Naive thymus-derived CD4-positive, alpha-beta T cell (primary cell): ENCODE measurements at places on chromosomes 12 and 14. TPM values are rescaled to one million over a fixed set of nuclear protein-coding genes. Genes with fewer than 3 reads are reported as not detected.

DNA sequence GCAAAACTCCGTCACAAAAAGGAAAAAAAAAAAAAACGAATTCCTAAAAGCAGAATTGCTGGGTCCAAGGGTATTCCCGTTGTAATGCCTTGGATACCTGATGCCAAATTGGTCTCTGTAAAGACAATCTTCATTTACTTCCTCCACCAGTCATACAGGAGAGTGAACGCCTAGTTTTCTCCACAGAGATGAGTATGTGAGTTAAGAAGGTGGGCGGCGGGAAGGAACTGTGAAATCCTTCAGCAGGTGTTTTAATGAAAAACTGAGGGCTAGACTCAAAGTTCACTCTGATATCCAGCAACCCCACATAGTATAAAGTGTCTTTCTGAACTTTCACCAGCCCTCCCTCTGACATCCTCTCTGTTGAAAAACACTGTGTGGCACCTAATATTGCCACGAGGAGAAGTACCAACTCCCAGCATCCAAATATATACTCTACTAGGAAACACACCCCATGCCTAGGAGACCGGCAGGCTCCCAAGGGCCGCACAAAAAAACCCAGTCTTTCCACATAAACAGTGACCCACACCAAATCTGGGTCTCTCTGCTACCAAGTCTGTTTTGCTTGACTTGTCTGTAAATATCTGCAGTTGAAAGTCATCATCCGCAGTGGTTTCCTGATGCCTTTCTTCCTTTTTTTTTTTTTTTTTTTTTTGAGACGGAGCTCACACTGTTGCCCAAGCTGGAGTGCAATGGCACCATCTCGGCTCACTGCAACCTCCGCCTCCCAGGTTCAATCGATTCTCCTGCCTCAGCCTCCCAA is 30.3 kb upstream of the FOXN3 start:
- DNase-seq: peak; percentile 15

GRCh38 chr12:5442251-5443006 is 10.5 kb downstream of the NTF3 start:
- no peak for DNase-seq

DNA sequence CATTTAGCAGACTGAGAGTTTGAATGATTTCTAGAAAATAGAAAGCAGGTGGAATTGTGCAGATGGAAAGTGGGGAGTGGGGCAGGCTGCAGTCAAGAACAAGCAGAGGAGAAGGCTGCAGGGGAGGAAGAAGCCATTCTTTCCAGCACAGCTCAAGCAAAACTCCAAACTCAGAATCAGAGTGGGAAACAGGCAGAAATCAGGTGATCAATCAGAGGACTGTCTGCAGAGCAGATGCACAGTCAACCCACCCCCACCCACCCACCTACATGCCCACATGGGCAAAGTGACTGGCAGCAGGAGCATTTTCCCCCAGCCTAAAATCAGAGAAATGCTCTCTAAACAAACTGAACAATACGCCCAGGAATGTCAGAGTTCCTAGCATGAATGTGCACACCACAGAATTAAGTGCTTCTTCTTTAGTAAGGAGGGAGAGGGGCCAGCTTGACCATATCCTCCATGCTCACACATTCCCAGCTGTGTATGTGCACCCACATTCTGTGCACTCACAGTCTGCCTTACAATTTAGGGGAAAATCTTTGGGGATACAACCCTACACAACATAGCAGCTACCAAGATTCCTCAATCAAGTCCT is 194.1 kb upstream of the PLEKHA5 start:
- no peak for DNase-seq

DNA sequence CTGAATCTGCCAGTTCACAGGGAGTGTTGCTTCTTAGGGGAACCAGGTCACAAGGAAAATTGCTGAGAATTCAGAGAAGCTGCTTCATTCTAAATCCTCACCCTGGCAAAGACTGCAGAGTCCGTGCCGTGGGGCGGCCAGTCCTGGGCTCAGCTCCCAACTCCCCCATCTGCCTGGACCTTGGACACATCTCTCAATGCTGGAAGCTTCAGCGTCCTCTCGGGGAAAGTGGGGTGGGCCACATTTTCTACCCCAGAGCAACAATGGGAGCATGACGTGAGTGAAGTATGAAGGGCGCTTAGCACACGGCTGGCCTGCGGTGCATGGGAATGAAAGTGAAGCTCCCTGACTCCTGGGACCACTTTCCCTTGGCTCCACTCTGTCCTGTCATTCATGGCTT is 31.2 kb downstream of the HVCN1 start:
- DNase-seq: no peak

DNA sequence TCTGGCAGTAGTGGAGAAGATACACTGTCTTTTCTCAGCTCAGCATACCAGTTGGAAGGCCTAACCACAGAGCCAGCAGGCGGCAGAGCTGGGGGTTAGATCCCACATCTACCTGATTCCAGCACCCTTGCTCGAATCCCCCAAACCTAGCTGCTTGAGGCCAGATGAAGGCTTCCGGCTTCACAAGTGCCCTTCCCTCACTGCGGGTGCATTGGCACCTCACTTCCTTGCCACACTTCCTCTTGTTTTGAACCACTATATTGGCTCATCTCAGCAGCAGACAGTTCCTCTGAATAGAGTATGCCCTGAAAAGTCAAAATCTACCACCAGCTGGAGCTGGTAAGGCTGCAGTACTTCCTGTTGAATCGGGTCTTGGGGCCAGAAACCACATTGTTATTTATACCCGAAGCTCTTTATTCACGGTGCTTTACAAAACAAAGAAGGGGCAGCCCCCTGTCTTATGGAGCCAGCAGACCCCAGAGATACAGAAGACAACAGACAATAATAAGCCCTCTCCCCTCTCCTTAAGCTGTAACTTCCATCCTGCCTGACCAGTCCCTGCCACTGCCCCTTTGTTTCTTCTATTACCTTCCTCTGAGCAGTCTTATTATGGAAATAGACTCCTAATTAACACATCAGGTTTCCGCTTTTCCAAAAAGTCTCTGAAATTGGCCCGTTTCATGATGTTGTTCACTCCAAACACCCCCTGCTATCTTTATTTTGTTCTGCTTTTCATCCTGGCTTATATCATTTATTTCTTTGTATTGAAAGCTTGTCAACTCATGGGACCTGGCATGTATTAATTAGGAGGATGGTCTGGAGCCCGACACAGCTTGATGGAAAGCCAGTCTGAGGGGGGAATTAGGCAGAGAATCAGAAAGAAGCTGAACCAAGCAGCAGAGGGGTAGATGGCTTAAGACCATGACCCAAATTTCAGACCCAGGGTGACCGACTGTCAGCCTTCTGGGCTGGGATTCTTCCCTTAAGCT is 233.5 kb downstream of the EFCAB11 start:
- DNase-seq: peak; percentile 88

The GRIN2B gene
- total RNA-seq: not detected

The SOAT2 gene
- 0.56 TPM for total RNA-seq

The MGAT4C gene
- total RNA-seq: not detected

GRCh38 chr12:70971001-70971794 is 50.7 kb upstream of the PTPRR start:
- no peak for DNase-seq

GRCh38 chr12:55448825-55449224 is 4.9 kb downstream of the OR6C2 start:
- DNase-seq: no peak

DNA sequence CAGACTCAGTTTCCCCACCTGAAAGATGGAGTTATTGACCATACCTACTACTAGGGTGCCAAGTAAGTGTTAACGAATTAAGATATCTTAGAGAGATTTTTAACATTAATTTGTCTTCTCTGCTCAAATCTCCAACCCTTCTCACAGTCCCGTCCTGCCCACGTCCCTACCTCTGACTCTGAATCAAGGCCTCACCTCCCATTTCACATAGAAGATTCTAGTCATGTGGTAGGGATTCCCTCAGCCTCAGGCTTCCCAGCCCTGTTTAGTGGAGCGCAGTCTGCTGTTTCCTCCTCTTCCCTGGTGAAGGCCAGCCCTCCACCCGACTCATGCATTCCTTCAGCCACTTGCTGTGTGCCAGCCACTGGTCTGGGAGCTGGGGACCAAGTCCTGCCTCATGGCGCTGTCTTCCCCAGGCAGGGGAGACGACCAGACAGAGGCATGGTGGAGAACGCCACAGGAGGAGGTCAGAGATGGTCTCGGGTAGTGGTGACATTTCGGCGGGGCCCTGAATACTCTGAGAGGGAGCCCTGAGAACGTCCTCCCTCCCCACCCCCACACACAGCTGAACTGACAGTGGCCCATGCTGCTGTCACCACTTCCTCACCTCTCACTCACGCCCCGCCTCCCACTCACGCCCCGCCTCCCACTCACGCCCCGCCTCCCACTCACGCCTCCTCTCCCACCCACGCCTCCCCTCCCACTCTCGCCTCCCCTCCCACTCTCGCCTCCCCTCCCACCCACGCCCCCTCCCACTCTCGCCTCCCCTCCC is 38.8 kb downstream of the TMEM63C start:
- DNase-seq: no peak

The ERBB3 gene
- 1.1 and 1.6 TPM in 2 replicates for total RNA-seq

- DNase-seq: no peak
Measured at GRCh38 chr14:50762001-50762930, 68.7 kb downstream of the NIN start.

DNA sequence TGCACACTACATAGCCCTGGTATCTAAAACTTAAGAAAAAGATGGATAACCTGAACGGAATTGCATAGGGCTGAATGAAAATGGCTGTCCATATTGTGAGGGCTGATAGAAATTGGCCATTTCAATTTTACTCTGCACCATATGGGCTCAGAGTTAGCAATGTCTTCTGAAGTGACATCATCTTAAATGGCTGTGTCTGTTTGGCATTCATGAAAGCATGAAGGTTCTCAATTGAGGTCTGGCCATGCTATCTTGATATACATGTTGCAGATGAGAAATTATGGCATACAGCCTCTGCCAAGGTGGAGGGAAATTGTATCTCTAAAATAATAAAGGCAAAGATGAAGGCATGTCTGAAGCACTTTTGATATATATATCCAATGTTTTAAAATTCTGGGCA is 226.0 kb upstream of the PDE3A start:
- DNase-seq: no peak

- no peak for DNase-seq
Measured at GRCh38 chr12:99146730-99147129, 500.8 kb upstream of the GARIN6 start.

The CLMN gene
- total RNA-seq: 0.70 and 0.71 TPM in 2 replicates

DNA sequence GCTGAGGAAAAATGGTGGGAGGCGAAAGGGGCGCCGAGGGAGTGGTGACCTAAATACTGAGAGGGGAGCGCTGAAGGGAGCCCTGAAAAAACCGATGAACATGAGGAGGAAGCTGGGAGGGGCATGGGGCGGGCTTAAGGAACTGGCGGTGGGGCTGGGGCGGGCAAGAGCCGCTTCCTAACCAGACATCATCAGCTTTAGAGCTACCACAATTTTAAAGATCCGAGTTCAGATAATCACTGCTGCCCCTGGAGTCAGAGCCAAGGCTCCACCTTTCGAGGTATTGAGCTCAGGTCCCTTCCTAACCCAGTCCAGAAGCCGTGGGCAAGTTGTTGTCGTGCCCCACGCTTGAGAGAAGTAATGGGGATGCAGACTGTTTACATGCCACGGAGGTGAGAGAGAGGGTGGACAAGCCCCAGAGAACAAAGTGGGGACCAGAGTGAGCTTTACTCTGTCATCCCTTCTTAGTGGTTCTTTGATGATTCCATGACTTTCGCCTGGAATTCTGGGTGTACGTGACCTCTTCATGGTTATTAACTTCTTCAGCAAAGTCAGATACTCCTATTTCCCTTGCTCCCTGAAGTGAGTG is 393 bp downstream of the ORMDL2 start:
- DNase-seq: no peak
